ENCODE measurements at places on chromosomes 2 and 18. TPM values are rescaled to one million over a fixed set of nuclear protein-coding genes. Genes with fewer than 3 reads are reported as not detected.

SH3RF3 gene
- 9.3 TPM for polyA plus RNA-seq

SLC8A1 gene
- polyA plus RNA-seq = 3.6 TPM

ICA1L gene
- polyA plus RNA-seq = 18.9 TPM

AQP12B gene
- polyA plus RNA-seq = not detected

ANXA4 gene
- polyA plus RNA-seq = 71.2 TPM

GCKR gene
- 4.9 TPM for polyA plus RNA-seq

REG1A gene
- 0.74 TPM for polyA plus RNA-seq

CD226 gene
- polyA plus RNA-seq = 2.9 TPM

PCARE gene
- 0.76 TPM for polyA plus RNA-seq

All from testis (tissue), 5 donors.